ENCODE measurements at places on chromosomes 2 and 18.

DNA sequence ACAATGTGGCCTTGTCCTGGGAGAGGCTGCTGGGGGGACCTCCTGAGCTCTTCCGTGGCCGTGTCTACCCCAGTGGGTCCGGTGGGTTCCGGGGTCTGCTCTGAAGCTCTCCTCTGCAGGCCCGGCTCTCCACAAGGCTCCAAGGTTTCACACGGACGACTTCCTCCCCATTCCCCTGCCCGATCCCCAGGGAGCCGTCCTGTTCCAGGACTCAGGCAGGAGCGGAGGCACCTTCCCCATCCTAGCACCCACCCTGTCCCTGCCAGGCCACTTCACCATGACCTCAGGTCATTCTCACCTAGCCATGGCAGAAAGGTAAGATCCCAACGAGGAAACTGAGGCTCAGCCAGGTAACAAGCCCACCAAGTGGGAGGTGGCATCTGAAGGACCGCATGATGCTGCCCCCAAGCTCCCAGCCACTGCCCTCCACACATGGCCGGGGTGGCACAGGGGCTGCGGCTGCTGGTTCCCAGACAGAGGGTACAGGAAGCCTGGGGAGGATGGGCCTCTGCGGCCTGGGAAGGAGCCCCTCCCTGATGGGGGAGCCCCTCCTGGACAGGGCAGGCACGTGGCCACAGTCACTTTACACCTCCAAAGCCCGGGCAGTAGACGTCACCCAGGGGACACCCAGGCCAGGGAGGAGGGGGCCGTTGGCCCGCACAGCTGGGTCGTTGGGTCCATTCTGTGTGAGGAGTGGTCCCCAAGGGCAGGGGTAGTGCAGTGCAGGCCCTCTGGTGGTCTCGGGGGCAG, 274.0 kb downstream of the NDUFA10 start:
- no peak for DNase-seq

- DNase-seq: no peak
Measured at GRCh38 chr2:230042195-230042594, 26.5 kb downstream of the SLC16A14 start.

DNA sequence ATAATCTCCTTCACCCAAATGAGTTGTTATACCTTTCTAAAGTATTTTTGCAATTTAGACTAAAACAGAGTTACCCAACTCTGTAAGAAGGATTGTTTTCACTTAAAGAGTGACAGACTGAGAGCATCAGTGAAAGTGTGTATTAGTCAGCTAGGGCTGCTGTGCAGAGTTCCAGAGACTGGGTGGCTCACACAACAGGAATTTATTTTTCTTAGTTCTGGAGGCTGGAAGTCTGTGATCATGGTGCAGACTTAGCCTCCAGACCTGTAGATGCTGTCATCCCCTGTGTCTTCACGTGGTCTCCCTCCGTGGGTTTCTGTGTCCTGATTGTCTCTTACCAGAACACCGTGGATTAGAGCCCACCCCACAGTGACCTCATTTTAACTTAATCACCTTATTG, 40.0 kb downstream of the BCL2L11 start:
- DNase-seq: no peak

- no peak for DNase-seq
Measured at GRCh38 chr2:186531257-186531775, 45.3 kb downstream of the ZC3H15 start.

DNA sequence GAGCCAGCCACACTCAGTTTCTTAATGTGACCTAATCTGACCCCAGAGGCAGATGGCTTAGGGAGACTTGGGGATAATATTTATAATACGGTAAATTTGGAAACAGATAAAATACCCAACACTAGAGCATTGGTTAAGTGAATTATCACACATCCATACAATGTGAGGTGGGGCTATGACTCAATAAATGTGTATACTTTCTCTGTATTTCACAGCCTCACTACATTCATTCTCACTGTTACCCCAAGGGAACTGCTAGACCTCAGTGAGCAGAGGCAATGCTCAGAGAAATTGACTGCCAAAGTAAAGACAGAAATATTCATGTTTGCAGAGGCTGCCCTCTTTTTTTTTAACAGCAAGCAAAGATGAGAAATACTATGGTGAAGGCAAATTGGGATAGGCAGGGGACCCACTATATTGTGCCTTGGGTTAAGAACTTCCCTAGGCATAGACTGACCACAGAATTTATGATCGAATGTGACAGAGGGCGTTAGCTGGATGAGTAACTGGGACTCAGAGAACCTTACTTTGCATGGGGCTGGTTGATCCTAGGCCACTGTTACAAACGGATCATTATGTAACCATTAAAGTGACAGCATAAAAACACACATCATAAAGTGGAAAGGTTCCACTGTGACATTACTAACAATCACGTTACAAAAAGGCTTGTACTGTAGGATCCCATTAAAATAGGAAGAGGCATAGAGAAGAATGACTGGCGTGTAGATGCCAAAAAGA, 246.0 kb upstream of the LYPD1 start:
- no peak for DNase-seq

DNA sequence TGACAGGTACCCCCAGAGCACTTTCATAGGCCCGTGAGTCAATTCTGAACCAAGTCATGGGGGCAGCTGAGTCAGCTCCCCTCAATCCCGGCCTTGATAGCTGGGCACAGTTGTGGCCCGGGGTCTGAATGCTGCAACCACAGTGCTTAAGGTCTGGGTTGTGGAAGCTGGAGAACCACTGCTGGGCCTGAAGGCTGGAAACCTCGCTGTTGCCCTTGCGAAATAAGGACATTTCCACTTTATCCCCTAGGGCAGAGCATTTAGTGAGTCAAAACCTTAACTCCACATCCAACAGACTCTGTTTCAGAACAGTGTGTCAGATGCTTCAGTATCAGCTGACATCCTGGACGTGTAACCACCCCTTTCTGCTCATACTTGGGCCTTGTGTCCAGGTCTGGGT, 58.6 kb downstream of the SP110 start:
- no peak for DNase-seq

DNA sequence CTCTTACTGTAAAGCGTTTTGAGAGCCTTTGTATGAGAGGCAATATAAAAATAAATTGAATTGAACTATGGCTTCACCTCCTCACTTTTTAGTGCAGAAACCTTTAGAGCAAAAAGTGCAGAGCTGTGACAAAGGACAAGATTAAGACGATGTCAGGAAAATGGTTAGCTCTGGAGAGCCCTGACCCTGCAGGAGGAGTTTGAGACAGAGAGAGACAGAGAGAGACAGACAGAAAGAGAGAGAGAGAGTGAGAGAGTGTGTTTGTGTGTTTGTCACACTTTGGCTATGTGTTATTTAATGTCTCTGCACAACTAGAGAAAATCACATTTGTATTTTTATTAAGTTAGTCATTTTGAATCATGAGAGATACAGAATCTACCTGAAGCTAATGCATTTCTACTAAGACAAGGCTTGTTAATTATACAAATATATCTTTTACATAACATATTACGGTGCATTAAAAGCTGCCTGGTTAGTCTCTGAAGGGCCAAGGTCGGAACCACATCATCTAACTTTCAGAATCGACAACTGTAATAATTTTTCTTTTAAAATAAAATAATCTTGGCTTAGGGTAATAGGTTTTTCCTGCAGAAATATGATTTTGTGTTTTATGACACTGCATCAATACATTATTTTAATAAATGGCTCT, 423.5 kb upstream of the ZEB2 start:
- no peak for DNase-seq

DNA sequence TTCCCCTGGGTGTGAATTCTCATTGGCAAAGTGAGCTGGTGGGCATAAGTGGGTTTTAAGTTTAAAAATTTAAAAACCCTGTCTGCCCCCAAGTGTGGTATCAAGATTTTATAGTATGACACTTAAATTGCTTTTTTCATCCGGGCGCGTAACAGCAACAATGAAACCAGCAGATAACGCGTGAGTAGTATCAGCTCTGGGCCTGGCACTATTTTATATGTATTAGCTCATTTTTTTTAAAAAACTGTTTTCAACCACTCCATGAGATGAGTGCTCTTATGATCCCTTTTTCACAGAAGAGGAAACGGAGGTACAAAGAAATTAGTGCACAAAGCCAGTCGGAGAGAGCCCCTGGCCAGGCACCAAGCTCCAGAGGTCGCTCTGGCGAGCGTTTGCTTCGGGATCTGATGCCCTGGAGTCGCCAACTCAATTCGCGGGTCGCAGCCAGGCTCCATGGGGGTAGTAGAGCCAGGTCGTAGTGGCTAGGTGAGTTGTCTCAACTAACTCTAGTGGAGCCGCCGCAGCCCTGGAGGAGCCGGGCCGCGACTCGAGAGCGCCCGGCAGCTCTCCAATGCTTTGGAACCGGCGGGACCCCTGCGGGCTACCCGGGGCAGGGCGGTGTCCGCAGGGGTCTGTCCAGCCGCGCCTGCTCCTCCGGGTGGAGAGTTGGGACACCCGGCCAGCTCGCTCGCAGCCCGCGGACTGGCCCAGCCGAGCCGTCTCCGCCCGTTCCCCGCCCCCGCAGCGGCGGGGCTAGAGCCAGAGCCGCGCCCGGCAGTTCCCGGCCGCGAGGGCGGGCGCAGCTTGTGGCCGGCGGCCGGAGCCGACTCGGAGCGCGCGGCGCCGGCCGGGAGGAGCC, at the start of gene IL1R1:
Gene IL1R1, plus strand, starts transcription at position 777 of the 859 bp plus-strand sequence. CDS start 14,979 bp downstream, outside the sequence.
- peak; percentile 41 for DNase-seq

GRCh38 chr2:54279385-54279784, 23.4 kb upstream of the TSPYL6 start:
- DNase-seq: peak; percentile 28
